ENCODE measurements at places on chromosomes 11 and 22. TPM values are rescaled to one million over a fixed set of nuclear protein-coding genes. Genes with fewer than 3 reads are reported as not detected.

DNA sequence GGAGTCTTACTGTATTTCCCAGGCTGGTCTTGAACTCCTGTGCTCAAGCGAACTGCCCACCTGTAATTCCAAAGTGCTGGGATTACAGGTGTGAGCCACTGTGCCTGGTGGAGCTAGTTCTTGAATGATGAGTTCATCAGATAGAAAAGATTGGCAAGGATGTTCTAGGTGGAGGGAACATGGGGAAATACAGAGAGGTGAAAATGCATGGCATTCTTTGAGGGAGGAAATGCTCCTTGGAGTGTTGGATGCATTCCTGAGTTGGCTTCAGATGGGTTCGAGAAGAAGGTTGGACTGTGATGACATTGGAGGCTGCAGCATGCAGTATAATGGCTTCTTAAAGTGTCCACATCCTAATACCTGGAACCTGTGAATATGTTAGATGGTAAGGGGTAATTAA, 4.4 kb downstream of the DDX10 start:
- H3K36me3 ChIP-seq, result no peaks in the 10 kb centered on the region
- no peak for DNase-seq
- H3K4me1 ChIP-seq, result peaks cover 8% of the 10 kb centered on the region
- no peak overlapping the region for H3K27ac ChIP-seq
- no peak overlapping the region for H3K4me3 ChIP-seq
- no peaks in the 10 kb centered on the region for H3K27me3 ChIP-seq

DNA sequence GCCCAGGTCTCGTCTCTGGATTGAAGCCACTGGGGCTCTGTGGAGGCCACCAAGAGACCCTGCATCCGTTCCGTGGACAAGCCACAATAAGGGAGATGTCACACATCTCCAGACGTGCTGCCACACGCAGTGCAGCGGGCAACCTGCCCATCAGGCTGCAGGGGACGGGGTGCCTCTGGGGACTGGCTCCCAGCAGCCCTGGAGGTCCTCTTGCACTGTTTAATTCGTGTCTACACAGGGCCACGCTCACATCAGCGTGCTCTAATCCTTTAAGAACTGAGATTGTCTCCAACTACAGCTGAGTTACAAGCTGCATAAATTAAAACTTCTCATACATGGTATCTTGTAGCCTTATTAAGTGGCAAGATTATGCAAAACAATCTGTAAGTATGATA, 1232.2 kb downstream of the BRD1 start:
- no peak overlapping the region for H3K27ac ChIP-seq
- no peak overlapping the region for H3K4me3 ChIP-seq
- no peaks in the 10 kb centered on the region for H3K27me3 ChIP-seq
- H3K4me1 ChIP-seq, result no peaks in the 10 kb centered on the region
- DNase-seq, result no peak
- peaks cover 9% of the 10 kb centered on the region for H3K36me3 ChIP-seq

DNA sequence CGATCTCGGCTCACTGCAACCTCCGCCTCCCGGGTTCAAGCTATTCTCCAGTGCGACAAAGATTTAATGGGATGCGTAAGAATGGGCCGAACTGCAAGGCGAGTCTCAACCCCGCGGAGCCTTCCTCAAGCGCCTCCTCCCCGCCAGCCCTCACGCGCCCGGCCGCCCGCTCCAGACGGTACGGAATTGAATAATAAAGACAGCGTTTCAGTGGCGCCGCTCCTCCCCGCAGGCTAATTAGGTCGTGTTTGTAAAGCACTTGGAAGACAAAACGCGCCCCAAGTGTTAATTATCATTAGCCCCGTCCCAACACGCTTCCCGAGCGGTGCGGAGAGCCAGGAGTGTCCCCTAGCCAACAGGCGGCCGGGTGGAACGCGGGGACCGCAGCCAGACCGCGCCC, 192.0 kb downstream of the BUD13 start:
- H3K4me3 ChIP-seq, result no peak overlapping the region
- H3K27ac ChIP-seq, result no peak overlapping the region
- DNase-seq, result no peak
- H3K4me1 ChIP-seq, result no peaks in the 10 kb centered on the region
- H3K27me3 ChIP-seq, result peaks cover 5% of the 10 kb centered on the region
- H3K36me3 ChIP-seq, result no peaks in the 10 kb centered on the region

- H3K36me3 ChIP-seq, result no peaks in the 10 kb centered on the region
- no peak overlapping the region for H3K4me3 ChIP-seq
- no peak for DNase-seq
- H3K27ac ChIP-seq, result no peak overlapping the region
- H3K4me1 ChIP-seq, result peaks cover 25% of the 10 kb centered on the region
- H3K27me3 ChIP-seq, result no peaks in the 10 kb centered on the region
Measured at GRCh38 chr11:70010774-70011173, 67.3 kb upstream of the ANO1 start.

GRCh38 chr22:44311855-44312170, 938 bp downstream of the SHISAL1 start:
- H3K27ac ChIP-seq, result peak overlapping the region; percentile 50
- H3K4me3 ChIP-seq, result no peak overlapping the region
- DNase-seq, result peak; percentile 58

DNA sequence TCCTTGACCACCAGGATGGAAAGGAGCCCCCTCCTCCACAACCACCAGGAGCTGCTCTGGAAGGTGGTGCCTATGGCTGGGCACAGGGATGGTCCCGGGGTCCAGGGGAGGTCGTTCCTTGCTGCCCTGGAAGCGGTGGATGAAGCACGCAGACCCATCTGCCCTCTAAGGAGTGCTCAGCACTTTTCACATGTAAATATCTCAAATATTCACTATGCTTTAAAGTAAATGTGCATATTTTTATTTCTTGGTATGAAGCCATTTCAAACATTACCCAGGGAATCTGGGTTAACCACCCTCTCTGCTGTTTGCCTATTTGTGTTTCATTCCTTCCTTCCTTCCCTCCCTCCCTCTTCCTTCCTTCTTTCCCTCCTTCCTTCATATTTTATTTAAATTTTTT, 21.7 kb downstream of the SPATA19 start:
- H3K4me3 ChIP-seq, result no peak overlapping the region
- DNase-seq, result no peak
- H3K27ac ChIP-seq, result no peak overlapping the region

- H3K27ac ChIP-seq, result no peak overlapping the region
- no peak for DNase-seq
- no peak overlapping the region for H3K4me3 ChIP-seq
- H3K36me3 ChIP-seq, result no peaks in the 10 kb centered on the region
- H3K27me3 ChIP-seq, result no peaks in the 10 kb centered on the region
Measured at GRCh38 chr11:36214976-36215692, 74.1 kb downstream of the COMMD9 start.

- no peak for DNase-seq
- H3K4me1 ChIP-seq, result no peaks in the 10 kb centered on the region
- no peak overlapping the region for H3K4me3 ChIP-seq
- no peaks in the 10 kb centered on the region for H3K27me3 ChIP-seq
Measured at GRCh38 chr11:68798221-68798813, 43.4 kb downstream of the CPT1A start.

- H3K4me3 ChIP-seq, result no peak overlapping the region
- DNase-seq, result no peak
- H3K27me3 ChIP-seq, result no peaks in the 10 kb centered on the region
- peaks cover 15% of the 10 kb centered on the region for H3K4me1 ChIP-seq
- H3K27ac ChIP-seq, result no peak overlapping the region
- H3K36me3 ChIP-seq, result no peaks in the 10 kb centered on the region
Measured at GRCh38 chr22:35923026-35923425, 105.6 kb downstream of the RBFOX2 start.

DNA sequence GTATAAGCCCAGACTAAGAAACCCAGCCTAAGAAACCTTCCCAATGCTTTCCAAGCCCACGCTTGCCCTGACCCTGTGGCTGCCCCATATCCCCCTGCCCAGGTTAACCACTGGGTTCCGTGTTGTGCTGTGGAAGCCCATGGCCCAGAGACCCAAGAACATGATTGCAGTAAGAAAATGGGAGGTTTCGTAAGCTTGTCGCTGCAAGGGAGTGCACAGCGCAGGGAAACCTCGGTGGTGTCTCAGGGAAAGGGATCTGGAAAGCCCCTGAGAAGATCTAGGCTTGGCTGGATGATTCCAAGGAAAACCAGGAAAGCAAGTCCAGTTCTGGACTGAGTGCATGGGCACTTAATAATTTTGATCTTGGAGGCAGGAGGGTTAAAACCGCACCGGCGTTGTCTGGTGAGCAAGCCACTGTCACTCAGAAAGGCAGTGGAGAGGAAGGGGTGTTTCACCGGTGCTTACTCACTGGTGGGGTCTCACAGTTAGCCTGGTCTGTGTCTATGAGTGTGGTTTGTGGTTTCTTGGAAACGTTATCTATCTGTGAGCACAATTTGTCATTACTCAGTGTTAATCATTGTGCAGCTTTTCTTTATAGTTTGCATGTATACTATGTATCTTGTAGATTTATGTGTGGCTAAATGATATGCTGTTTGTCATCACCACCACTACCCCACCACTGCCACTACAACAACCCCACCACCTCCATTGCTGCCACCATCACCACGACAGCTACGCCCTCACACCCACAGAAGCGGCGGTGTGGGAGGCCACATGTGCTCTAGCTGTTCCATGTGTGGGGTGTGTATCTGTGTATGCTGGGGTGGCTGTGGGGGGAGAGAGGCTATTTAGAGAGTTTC, 53.3 kb upstream of the PRDM11 start:
- peaks cover 10% of the 10 kb centered on the region for H3K27me3 ChIP-seq
- H3K27ac ChIP-seq, result peak overlapping the region; percentile 58
- H3K4me3 ChIP-seq, result no peak overlapping the region
- peaks cover 57% of the 10 kb centered on the region for H3K4me1 ChIP-seq

- no peak overlapping the region for H3K4me3 ChIP-seq
- H3K27ac ChIP-seq, result no peak overlapping the region
- no peak for DNase-seq
- no peaks in the 10 kb centered on the region for H3K4me1 ChIP-seq
- no peaks in the 10 kb centered on the region for H3K27me3 ChIP-seq
Measured at GRCh38 chr11:6850526-6850925, 5.0 kb downstream of the OR10A5 start.

DNA sequence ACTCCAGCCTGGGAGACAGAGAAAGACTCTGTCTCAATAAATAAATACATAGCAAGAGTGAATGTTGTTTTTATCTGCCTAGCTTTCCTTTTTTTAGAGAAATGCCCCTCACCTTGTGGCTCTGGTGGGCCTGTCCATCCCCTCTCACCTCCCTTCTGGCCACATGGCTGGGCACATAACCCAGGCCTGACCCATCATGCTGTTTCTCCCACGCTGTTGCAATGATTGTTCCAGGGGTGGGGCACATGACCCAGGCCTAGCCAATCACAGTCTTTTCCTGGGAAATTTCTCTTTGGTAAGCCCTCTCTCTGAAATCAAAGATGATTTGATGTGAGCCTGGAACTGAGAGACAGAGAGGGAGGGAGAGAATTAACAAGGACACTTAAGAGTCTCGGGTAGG, 5.5 kb upstream of the CYTH4 start:
- H3K27ac ChIP-seq, result no peak overlapping the region
- H3K27me3 ChIP-seq, result no peaks in the 10 kb centered on the region
- DNase-seq, result no peak
- H3K36me3 ChIP-seq, result no peaks in the 10 kb centered on the region
- no peak overlapping the region for H3K4me3 ChIP-seq

DNA sequence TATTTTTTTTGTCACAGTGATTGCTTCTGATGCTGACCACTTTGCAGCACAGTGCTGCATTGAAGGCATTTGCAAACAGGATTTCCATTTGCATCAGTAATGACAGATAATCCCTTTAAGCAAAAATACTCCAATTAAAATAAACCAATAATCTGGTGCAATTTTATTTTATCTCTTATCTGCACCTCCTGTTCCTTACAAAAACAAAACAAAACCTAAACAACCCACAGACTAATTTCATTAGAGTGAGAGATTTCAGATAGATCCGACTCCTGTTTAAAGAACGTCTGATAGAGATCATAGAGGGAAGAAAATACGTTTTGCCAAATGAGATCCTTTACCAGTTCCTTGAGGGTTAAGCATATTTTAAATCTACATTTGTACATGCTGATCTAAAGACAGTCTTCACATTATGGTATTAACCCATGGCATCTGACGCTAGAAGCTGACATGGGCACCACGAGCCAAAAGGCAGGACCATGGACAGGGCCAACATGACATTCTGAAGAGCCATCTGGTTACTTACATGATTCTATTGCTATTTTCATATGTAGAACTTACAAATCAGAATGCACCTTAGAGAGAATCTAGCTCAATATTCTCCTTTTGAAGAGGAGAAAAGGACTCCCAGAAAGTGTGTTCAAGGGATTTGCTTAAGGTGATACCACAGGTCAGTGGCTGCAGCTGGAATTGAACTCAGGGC, 286.2 kb upstream of the NARS2 start:
- H3K4me3 ChIP-seq, result no peak overlapping the region
- no peaks in the 10 kb centered on the region for H3K27me3 ChIP-seq
- no peak for DNase-seq
- no peak overlapping the region for H3K27ac ChIP-seq

DNA sequence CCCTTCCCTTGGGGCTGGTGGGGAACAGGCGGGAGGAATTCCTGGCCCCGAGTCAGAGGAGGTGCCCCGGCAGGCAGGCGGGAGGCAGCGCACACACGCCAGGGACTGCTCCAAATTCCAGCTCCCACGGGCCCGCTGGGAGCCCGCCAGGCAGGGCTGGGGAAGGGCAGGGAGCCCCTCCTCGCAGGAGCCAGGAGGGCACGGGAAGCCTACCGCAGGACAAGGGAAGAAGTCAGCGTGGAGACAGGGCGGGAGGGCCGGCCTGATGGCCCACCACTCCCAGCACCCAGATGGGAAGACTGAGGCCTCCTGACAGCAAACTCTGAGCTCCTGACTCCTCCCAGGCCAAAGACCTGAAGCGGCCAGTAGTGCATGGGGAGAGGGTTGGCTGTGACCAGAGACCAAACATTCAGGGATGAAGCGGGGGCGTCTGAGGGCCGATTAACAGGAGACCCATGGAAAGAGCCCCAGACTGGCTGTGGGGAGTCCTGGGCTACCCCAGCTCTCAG, 22.4 kb downstream of the RPL3 start:
- peak overlapping the region; percentile 82 for H3K27ac ChIP-seq
- no peaks in the 10 kb centered on the region for H3K27me3 ChIP-seq
- H3K36me3 ChIP-seq, result no peaks in the 10 kb centered on the region
- H3K4me1 ChIP-seq, result peaks cover 65% of the 10 kb centered on the region
- no peak for DNase-seq

DNA sequence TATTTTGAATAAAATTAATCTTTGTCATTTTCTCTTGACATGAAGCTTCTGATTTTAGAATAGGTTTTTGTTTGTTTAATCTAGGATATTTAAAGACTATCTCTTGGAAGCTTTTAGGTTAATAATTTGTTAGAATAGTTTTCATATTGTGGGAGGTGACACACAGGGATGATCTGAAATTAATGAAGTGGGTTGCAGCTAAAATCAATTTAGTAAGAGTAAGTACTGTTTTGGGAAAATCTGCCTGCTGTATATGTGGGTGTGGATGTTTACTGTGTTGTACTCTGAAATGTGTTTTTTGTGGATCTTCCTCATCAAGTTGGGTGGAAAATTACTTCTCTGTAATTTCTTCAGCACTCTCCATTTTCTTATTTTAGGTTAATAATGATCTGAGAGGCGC, 67.3 kb downstream of the BID start:
- peaks cover 26% of the 10 kb centered on the region for H3K36me3 ChIP-seq
- peak overlapping the region; percentile 78 for H3K27ac ChIP-seq
- peaks cover 26% of the 10 kb centered on the region for H3K4me1 ChIP-seq
- H3K4me3 ChIP-seq, result peak overlapping the region; percentile 26
- no peak for DNase-seq

Gene TUB
- total RNA-seq, result 2.3 TPM

Gene C22orf42
- total RNA-seq, result not detected

Gene CNGA4
- total RNA-seq, result not detected

Gene TSKU
- total RNA-seq, result 19.8 TPM

Gene PGA5
- not detected for total RNA-seq

Gene OR51B2
- total RNA-seq, result not detected

Gene MS4A14
- not detected for total RNA-seq

All from SJSA1 (cell line).